ENCODE measurements at places on chromosomes 6 and 20.

GRCh38 chr6:134253681-134254080, 64.2 kb downstream of the SGK1 start:
- DNase-seq: no peak

GRCh38 chr20:15022921-15023320, 685.5 kb upstream of the FLRT3 start:
- DNase-seq: no peak

GRCh38 chr6:140027219-140027618, 652.8 kb upstream of the CITED2 start:
- DNase-seq: no peak

DNA sequence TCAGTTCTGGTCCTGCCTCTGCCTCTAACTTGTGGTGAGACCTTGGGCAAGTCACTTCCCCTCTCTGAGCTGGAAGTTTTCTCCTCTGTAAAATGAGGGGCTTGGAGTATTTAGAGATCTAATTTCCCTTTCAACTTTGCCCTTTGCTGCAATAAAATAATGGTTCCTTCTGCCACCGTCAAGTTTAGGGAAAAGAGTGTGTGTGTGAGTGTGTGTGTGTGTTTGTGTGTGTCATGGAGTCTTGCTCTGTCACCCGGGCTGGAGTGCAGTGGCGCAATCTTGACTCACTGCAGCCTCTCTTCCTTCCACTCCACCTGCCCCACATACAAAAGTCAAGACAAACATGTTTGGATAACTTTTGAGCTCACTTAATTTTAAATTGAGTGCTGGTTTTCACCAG, 39.2 kb upstream of the PIM1 start:
- DNase-seq: peak; percentile 82

DNA sequence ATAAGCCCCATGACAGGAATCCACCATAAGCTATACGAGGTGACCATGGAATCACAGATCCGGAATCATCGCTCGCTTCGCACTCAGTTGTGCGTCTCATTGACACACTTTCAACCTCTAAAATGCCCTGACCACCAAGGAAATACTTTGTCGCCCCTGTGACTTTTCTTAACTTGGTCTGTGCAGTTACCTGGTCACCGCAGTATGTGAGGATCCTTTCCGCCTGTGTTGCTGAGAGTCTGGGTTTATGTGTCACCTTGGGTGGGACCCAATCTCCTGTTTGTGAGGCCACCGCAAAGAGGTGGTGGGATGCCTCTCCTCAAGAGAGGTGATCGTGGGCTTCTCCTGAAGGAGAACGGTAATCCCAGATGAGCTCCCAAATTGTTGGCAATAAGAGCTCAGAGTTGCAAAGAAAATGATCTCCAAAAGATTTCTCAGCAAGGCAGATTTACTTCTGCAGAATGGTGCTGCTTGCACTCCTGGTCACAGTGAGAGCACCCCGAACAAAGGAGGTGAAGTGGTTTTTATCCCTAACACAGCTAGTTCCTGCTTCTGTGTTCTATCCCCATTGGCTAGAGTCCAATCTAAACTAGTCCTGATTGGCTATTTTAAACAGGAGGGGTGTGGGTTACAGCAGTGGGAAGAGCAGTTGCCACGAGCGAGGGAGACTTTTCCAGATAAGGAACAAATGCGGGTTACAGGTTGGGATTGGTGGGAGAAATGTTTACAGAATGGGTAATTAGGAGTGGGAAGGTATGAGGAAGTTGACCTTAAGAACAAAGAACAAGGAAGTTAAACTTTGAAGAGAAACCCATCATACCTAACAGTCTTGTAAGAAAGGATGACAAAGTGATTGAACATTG, 9.1 kb upstream of the ZNFX1 start:
- no peak for DNase-seq

GRCh38 chr20:45892049-45892825, 1.1 kb downstream of the CTSA start:
- DNase-seq: no peak
